ENCODE measurements at places on chromosomes 3 and 15.

DNA sequence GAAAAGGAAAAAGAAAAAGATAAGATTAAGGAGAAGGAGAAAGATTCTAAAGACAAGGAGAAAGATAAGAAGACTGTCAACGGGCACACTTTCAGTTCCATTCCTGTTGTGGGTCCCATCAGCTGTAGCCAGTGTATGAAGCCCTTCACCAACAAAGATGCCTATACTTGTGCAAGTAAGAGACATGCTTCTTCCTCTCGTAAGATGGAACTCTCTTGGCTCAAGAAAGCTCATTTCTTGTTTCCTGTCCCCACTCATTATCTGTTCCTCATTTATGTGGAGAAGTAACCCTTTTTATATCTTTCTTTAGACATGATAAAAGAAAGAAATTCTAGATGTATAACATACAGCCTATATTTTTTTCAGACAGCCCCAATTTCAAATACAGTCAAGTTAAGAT, 101.4 kb downstream of the KLHL25 start:
- DNase-seq, result no peak

GRCh38 chr15:64536244-64536836, 76.0 kb downstream of the ZNF609 start:
- no peak for DNase-seq

GRCh38 chr3:45844616-45845015, 2.7 kb upstream of the LZTFL1 start:
- no peak for DNase-seq

GRCh38 chr3:188272481-188273372, 118.8 kb downstream of the LPP start:
- DNase-seq, result no peak

DNA sequence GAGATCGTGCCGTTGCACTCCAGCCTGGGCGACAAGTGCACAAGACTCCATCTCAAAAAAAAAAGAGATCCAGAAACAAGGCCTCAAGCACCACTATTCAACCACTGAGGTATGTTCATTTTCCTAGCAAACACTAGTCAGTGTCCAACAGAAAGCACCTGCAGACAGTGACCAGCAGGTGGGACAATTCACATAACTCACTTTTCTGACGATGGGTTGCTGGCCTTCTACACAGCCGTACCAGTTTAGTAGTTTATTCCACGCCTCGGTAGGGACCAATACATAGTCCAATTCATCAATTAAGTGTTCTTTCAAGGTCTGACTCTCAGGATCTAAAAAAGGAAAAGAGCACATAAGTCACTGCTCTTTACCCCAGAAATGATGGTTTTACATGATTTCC, 12.4 kb downstream of the USP4 start:
- no peak for DNase-seq

DNA sequence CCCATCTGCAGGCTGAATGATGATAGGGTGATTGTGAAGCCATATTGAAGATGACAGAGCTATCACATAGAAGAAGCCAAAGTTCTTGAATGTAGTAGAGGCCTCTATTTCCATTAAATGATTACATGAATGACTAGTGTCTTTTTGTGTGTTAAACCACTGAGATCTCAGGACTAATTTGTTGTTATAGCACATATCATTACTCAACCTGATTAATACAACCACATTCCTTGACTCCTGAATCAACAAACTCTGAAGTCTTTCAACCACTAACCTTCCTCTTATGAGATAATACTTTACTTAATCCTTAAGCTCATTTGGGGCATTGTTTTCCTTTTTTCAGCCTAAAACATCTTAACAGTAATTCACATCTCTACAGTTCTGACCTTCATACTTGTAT, 564.5 kb upstream of the ADAMTS9 start:
- DNase-seq, result no peak

DNA sequence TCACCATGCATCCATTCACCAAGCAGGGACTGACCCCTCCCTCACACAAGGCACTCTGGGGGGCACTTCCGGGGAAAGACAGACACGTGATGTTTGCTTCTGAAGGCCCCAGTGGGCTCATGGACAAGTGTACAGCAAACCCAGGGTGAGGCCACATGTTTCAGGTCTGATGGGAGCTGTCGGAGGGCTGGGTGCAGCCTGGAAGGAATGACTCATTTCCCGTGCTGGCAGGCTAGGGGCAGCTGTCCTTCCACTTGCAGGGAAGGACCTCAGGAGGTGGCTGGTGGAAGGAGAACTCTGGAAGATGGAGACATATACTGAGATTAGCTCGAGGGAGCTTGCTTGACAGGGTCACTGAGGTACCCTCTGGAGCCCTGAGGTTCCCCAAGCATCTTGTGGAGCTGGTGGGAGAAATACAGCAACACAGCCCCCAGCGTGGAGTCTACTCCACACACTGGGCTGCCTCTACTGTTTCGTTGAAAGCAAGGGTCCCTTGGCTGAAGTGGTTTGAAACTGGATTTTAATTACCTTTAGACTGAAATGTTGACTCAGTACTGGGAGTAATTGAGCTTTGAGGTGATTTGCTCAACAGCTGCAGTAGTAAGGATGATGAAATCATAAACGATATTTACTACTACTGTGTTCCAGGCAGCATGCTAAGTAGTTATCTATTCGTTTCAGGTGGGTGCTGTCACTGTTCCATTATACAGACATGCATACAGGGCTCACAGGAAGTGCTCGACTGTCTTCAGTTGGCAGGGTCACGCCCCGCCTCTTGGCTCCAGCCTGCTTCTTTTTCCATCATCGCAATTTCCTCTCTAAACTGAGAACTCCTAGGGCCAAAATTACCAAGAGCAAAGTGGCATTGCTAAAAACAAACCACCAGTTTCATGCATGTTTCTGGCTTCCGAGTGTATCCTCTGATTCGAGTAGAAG, 230.4 kb downstream of the ADAMTS17 start:
- DNase-seq, result peak; percentile 69

GRCh38 chr3:172359231-172359630, 89.0 kb downstream of the GHSR start:
- no peak for DNase-seq

DNA sequence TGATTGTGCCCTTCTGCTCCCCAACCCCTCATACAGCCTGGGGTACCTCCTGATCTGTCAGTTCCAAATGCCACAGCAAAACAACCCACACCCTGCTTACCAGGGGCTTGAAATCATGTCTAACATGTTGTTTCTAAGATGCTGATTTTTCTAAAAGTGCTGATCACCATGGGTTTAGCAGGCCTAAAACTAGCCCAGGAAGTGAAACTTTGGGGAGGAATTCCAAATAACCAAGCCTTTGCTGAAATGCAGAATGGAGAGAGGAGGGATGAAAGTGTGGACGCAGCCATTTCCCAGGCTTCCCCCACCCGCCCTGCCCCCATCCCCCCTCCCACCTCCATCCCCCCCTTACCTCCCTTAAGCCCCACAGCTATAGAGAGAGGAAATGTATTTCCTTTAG, 2.0 kb upstream of the HRH1 start:
- no peak for DNase-seq

GRCh38 chr3:33363113-33363800, 76.9 kb downstream of the UBP1 start:
- no peak for DNase-seq

DNA sequence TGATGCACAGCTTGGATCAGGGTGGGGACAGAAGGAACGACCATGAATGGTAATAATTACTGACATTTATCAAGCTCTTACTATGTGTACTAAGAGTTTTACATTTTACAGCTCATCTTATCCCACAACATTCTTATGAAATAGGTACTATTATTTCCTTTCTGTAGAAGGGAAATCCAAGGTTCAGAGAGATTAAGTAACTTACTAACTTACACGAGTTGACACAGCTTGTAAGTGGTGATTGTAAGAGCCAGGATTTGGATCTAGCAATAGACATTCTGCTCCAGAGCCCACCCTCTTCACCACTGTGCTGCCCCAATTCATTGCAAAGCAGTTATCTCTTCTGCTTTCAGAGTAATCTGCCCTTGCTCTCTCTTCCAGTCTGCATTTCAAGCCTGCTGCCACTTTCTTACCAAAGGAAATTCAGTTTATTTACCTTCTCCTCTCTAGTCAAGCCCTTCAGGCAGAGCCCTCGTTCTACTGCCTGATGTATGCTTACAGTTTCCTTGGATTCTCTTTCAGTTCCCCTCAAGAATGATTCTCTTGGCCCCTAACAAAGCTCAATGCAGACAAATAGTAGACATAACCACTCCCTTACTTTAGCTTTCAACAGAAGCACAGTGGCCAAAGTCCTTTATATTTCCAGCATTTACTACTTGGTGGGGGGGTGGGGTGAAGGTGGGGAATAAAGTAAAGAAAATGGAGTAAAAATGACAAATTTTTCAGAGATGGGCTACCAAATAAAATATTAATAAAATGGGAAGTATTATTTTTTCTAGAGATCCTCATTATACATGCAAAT, 65.8 kb downstream of the ATP8B4 start:
- no peak for DNase-seq

GRCh38 chr3:159635047-159635641, 353.5 kb upstream of the IL12A start:
- no peak for DNase-seq

GRCh38 chr3:112794622-112795172, 52.0 kb downstream of the CD200R1L start:
- DNase-seq, result peak; percentile 8

DNA sequence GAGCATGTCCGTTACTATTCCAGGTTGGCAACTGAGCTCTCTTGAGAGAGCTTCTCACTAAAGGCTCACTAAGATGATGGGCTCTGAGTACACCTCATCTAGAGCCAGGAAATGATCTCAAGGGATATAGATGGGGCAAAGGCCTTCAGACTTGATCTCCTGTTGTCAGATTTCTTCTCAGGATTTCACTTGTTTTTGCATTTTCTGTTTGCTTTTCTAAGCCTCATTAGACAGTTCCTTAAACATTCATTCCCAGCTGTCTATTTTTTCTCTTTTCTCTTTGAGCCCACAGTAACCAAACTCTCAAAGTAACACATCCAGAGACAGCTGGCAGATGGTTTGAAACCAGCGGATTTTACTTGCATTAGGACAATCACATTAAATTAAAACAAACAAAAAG, 28.4 kb upstream of the ARL8B start:
- no peak for DNase-seq

- DNase-seq, result no peak
Observed at GRCh38 chr15:63998489-63998888, 47.8 kb downstream of the DAPK2 start.

DNA sequence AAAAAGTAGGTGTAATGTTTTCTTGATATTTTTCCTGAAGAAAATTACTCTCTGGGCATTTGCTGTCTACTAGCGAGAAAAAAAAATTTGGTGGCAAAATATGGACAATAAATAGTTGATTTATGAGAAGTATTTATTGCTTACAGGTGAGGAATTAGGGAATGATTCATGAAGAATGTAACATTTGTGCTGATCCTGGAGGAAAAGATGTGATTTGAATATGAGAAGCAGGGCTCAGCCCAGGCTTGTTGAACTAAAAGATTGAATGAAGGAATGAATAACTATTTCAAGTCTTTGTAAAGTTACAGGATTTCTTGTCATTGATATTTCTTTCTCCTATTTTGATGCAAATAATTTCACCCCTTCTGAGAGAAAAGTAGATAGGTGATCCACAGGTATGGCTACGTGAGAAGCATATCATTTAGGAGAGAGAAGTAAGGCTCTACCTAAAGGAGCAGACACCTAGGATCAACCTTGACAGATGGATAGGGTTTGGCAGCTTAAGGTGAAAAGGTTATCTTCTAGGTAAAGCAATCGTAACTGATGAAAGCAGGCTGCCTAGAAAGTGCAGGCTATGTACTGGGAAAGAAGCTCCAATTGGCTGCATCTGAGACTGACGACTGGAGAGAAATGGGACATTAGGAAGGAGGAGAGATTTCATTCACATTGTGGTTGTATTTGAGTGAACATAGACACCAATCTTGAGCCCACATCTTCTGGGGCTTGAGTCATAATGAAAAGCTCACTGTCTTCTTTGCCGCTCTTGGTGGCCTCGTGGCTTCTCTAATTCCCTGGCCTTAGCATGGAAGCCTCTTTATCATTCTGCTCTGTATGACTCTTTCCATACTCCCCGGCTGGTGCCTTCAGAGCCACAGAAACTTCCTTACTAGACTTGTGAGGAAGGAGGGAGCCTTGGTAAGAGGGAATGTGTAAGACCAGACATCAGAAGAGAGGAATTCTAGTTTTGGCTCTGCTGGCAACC, 106.5 kb downstream of the P3H2 start:
- no peak for DNase-seq

DNA sequence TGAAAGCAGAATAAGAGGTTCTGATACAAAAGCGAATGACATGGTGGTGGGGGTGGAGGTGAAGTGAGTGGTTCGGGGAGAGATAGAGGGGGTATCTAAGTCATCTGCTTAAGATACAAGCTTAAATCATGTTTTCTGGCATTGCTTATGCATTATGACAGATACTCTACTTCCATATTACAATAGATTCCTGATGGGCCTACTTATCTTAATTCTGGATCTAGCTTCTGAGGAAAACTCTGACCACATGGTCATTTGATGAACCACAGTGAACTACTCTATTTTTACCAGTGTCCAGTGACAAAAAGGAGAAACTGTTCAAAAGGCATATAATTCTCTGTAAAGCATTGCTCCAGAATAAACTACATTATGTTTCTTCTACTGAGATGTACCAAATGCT, 673.7 kb upstream of the CCDC54 start:
- no peak for DNase-seq

DNA sequence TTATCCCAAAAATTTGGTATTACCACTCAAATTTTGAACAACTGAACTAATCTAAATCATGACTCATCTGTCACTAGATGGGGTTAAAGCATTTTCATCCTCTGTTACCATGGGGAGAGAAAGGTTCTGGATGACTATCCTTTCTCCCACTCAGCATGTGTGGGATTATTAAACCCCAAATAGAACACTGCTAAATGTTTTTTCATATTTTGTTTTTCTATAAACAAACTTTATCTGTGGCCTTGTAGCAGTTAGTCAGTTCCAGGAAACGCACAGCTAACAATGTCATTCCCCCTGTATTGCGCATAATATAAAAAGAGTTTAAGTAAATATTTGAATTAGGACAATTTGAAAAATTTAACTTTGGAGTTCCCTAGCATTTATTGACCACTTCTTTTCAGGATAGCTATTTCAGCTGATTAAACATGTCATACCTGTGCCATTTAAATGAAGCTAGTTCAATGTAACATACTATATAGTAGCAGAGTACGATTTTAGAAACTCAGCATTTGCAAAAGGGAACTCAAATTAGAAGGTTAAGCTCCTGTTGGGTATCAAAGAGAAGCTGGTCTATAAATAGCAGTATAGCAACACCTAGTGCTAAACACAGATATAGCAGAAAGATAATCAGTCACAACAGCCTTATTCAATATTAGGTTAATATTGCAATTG, 9.2 kb upstream of the TMEM212 start:
- peak; percentile 67 for DNase-seq

GRCh38 chr3:53238886-53239285, 16.9 kb downstream of the TKT start:
- no peak for DNase-seq

All from globus pallidus (tissue), 1 donor.